ENCODE measurements at places on chromosomes 1 and 21.

- DNase-seq: no peak
Measured at GRCh38 chr1:87186346-87186745, 142.3 kb upstream of the LMO4 start.

DNA sequence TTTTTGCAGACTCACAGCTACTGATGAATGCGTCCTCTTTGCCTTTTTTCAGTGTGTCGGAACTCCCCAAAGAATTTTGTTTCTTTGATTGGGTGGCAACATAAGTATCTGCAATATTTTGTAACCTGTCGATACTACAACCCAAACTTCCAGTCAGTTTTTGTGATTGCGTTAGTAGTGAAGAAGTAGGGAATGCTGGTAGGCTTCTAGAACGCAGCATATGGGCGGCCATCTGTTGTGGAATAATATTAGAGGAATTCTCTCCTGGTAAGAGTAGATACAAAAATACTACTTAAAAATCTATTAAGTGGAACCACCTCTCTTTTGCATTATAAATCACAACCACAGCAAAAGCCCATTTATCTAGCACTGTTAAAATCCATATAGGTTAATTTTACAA lies 107.4 kb downstream of the LYST start:
- no peak for DNase-seq

GRCh38 chr1:180221462-180221861 lies 8.6 kb upstream of the LHX4 start:
- DNase-seq: no peak

DNA sequence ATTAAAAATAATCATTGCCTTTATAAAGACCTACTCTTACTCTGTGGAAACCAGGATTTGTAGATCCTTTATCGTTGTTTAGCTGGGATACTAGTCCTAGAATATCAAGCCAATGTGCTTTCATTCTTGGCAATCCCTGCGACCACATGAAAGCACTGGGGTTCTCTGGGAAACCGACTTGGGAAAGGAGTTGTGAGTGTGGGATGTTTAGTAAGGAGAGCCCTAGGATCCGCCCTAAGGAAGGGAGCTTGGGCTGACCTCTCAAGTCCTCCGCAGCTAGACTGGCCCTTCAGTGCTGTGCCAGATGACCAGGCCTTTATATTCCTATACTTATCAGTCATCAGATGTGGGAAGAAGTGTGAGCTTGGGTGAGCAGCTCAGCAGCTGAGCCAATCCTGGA lies 5.2 kb upstream of the KRTAP19-8 start:
- DNase-seq: no peak

DNA sequence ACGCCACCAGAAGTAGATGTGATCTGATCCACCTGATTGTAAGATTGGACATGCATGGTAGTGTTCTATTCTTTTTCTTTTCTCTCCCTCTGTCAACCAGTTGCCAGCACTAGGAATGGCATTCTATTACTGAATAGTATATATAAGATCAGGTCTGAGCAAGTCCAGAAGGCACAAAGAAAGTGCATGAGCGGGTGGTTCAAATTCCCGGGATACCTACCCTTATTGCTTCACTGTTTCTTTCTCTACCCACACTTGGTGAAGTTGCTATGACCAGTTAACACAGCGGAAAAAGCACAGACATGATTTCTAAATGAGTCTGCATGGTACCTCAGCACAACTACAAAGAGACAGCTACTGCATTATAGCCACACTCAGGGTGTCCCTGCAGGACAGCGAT lies 64.0 kb downstream of the SLC9A1 start:
- DNase-seq: no peak

- DNase-seq: no peak
Measured at GRCh38 chr1:20701446-20701845, 16.4 kb downstream of the KIF17 start.

GRCh38 chr1:2148691-2149090 lies 45.9 kb downstream of the FAAP20 start:
- DNase-seq: peak; percentile 39

GRCh38 chr21:29074007-29074376 lies 544 bp upstream of the CCT8 start:
- DNase-seq: no peak

GRCh38 chr1:65911679-65912078 lies 119.0 kb downstream of the PDE4B start:
- no peak for DNase-seq

DNA sequence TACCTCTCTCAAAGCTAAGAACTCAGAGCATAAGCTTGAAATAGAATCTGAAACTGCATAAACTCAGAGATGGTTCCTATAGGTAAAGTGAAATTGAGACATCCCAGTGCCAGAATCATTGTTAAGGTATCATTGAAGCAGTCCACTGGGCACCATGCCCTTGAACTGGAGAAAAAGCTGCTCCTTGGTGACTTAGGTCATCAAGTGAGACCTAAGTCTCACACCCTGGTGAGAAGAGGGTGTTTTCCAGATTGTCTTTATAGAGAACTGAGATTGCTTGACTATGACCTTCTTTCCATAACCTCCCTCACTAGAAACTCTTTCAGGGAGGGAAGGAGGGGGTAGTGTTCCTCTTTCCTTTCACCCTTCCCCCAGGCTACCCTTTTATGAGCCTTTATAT lies 9.4 kb upstream of the ATP6V1G3 start:
- peak; percentile 88 for DNase-seq

- DNase-seq: no peak
Measured at GRCh38 chr21:38660333-38661196, 145.2 kb upstream of the ETS2 start.

GRCh38 chr1:183693521-183693920 lies 40.4 kb upstream of the APOBEC4 start:
- DNase-seq: no peak

DNA sequence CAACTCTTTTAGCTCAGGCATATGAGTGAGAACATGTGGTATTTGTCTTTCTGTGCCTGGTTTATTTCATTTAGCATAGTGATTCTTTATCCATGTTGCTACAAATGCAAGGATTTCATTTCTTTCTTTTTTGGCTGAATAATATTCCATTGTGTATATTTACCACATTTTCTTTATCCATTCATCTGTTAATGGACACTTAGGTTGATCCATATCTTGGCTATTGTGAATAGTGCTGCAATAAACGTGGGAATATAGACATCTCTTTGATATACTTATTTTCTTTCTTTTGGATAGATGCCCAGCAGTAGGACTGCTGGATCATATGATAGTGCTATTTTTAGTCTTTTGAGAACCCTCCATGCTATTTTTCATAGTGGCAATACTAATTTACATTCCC lies 30.8 kb downstream of the ASB17 start:
- no peak for DNase-seq

DNA sequence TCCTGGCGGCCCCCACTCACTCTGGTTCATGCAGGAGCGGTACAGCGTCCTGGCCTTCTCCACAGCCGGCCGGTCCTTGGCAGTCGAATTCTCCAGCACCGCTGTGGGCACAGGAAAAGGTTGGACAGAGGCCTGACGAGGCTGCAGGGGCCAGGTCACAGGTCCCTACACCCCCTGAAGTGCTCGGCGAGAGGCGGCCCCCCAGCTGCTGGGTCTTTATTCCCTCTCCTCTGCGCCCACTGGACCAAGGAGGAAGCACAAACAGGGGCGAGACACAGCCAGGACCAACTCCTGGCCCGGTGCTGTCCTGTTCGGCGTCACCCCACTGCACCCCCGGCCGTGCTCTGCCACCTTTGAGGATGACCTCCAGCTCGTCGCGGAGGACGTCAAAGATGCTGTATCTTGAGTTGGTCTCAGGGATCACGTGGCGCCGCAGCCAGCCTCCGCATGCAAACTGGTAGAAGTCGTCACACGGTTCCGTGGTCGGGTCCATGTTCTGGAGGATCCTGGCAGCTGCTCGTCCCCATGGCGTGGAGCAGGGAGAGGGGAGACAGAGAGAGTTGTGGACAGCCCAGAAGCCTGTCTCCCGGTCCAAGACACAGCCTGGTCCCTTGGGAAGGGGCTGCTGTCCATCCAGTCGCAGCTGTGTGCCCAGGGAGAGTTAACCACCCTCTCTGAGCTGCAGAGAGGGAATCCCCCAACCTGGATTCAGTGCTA lies 22.9 kb downstream of the PRXL2B start:
- DNase-seq: no peak

DNA sequence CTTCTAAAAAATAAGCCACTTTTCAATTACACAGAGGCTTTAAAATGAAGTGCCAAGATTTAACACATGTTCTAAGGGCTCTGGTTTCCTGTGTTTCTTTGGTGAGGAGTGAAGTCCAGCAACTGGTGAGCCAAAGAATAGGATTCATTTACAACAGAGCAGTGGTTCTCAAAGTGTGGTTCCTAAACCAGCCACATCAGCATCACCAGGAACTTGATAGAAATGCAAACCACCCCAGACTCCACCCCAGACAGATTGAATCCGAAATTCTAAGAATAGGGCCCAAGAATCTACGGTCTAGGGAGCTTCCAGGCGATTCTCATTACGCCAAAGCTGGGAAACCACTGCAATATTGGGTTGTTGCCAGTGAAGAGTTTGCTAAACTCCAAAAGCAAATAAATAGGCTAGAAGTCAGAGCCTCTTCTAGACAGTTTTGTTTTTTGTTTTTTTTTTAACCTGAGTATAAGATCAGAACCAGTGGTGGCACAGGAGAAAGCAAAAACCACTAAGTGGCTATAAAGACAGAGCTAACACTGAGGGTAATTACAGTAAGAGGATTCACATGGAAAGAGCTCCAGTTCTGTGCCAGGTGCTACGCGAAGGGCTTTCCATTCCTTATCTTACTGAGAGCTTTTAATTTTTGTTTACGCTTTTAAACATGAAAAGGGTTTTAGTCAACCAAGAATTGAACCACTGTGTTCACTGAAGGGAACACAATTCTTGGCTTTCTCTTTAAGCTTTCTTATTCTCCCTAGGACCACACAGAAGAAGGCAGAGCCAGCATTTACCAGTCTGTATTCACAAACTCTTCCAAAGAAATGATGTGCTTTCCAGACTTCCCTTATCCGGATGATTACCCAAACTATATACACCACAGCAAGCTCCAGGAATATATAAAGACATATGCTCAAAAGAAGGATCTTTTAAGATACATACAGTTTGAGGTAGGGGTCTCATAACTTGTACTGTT lies 42.4 kb upstream of the FMO2 start:
- no peak for DNase-seq

- no peak for DNase-seq
Measured at GRCh38 chr1:219784660-219785381, 143.5 kb downstream of the SLC30A10 start.

DNA sequence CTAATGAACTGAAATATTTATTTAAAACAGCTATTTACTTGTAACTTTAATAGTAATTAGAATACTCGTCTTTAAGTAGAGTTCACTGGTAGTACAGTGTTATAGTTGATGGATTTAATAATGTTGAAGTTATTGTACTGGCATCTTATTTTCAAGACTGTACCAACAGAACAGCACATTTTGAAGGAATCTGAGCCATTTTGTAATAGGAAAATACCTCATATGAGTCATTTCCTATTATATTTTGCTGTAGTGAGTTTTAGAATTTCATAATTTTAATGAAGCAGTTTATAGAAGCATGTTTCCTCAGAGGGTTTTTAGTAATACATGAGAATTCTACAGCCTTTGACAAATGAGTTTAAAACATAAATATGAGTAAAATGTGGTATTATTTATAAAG lies 258.3 kb downstream of the OLFM3 start:
- peak; percentile 6 for DNase-seq

DNA sequence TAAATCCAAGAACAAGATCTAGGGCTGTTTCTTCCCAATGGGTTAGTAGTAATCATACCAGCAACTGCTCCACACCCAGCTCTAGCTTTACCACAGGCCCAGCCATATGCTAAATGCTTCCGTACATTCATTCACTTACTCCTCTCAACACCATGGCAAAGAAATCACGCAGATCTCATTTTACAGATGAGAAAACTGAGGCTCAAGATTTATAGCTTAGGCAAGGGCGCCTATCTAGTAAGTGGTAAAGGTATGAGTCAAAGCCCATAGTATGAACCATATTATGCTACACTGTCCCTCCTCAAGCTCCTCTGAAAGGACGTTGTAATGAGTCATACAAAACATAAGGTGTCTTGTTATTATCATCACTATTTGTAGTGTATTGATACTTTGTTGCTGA lies 82.2 kb downstream of the NIBAN1 start:
- no peak for DNase-seq

DNA sequence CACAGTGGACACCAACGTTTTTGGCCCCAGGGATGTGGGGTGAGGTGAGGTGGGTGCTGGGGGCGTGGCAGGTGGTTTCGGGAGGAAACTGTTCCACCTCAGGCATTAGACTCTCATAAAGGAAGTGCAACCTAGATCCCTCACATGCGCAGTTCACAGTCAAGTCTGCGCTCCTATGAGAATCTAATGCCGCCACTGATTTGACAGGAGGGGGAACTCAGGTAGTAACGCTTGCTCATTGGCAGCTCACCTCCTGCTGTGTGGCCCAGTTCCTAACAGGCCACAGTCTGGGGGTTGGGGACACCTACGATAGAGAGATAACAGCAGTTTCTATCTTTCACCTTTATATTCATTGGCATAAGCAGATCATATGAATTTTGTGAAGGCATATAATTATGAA lies 347.1 kb downstream of the VAV3 start:
- no peak for DNase-seq

DNA sequence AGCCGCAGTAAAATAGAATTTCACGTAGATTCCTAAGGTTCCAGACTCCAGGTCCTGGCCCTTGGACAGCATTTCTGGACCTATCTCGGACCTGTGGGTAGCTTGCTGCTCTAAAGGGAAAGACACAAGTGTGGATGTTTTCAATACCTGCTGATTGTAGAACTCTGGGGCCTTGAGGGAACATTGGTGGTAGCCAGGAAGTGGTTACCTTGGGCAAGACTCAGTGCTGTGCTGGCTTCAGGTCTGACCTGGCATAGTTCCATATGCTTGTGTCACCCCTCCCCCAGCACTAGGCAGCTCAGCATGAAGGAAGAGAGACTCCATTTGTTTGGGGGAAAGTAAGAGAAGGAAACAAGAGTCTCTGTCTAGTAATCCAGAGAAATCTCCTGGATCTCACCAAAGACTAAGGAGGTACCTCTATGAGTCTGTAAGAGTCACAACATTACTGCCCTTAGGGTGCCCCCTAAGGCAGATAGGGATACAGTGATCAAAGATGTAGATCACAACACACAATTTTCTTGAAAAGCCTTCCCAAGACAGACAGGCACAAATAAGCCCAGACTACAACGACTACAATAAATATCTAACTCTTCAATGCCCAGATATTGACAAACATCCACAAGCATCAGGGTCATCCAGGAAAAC lies 398.8 kb downstream of the TGFB2 start:
- DNase-seq: no peak

GRCh38 chr1:18542351-18542750 lies 61.6 kb downstream of the KLHDC7A start:
- DNase-seq: no peak

GRCh38 chr21:42387164-42387563 lies 8.7 kb downstream of the TMPRSS3 start:
- peak; percentile 59 for DNase-seq

GRCh38 chr1:226355669-226356551 lies 46.9 kb upstream of the LIN9 start:
- no peak for DNase-seq
